Type B pancreatic cell (in vitro differentiated cells): ENCODE measurements at places on chromosomes 3 and 15.
A peak's percentile ranks its signal among the peaks of the same experiment; 100 is the strongest.

- no peaks in the 10 kb centered on the region for H3K36me3 ChIP-seq
- no peak overlapping the region for H3K4me3 ChIP-seq
- H3K4me1 ChIP-seq = peaks cover 5% of the 10 kb centered on the region
- DNase-seq = no peak
- H3K27ac ChIP-seq = no peak overlapping the region
- no peaks in the 10 kb centered on the region for H3K27me3 ChIP-seq
Observed at GRCh38 chr3:45566196-45566595, 28.4 kb upstream of the LIMD1 start.

DNA sequence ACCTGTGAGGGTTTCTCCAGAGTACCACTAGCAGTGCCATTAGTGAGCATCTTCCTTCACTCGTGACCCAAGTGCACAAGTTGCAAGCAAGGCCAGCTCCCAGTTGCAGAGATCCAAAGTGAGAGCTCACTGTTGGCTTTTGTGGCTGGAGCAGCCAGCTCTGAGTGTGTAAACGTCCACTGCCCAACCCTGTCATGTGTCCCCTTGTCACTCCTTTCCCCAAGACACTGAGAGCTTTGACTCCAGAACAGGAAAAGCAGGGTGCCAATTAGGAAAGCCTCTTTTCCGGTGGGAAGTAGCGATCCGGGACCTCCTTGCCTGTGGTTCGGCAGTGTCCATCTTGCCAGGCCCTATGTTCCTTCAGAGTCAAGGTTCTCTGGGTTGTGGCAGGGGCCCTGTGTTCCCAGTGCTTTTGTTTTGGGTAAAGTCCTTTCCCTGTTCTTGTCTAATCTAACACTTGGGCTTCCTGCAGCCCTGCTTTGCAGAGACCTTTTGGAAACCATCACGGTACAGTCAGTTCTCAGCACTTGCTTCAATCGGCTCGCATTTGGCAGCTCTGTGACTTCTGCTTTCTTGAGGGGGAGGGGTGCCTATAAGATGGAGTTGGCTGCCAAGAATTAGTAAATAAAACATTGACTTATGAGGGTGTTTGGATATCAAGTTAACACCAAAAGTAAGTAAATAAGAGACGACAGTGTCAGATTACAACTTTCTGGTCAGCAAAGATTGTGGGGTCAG is 90.5 kb downstream of the DNASE1L3 start:
- H3K27me3 ChIP-seq = no peaks in the 10 kb centered on the region
- H3K4me1 ChIP-seq = peaks cover 13% of the 10 kb centered on the region
- no peak for DNase-seq
- no peak overlapping the region for H3K27ac ChIP-seq
- H3K36me3 ChIP-seq = peaks cover 31% of the 10 kb centered on the region
- no peak overlapping the region for H3K4me3 ChIP-seq

DNA sequence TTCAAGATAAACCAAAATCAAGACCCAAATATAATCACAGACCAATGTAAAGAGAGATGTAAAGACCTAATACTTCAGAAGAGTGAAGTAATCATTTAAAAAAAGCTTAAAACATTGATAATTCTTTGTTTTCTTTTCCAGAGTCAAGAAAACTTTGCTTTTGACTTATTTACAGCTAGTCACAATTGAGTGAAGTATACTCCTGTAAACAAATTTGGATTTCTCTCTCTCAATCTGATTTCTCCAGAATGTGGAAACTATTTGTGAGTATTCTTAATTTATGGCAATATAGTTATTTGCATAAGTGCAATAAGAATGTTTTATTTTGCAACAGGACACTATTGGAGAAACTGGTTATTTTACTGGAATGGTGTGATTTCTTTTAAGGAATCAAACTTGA is 43.7 kb upstream of the ZBTB20 start:
- no peaks in the 10 kb centered on the region for H3K27me3 ChIP-seq
- H3K4me3 ChIP-seq = no peak overlapping the region
- DNase-seq = no peak
- H3K36me3 ChIP-seq = no peaks in the 10 kb centered on the region

DNA sequence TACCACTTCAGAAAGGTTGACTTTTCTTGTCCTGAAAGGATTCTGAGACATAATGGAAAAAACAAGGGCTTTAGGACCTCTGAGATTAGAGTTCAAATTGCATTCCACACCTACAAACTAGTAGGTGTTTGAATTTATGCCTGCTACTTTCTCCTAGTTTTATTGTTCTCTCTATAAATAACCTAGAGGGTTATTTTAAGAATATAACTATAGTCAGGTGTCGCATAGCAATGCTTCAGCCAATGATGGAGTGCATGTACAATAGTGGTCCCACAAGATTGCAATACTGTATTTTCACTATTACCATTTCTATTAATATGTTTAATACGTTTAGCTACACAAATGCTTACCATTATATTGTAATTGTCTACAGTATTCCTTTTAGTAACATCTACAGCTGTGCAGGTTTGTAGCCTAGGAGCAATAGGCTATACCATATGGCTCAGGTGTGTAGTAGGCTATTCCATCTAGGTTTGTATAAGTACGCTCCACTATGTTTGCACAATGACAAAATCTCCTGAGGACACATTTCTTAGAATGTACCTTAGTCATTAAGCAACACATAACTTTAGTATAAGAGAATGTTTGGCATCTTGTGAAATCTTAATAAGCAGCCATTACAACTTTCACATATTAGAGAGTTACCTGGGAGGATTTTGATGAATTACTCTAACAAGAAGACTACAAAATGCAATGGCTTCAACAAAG is 1352.5 kb downstream of the ZPLD1 start:
- no peak overlapping the region for H3K27ac ChIP-seq
- H3K4me1 ChIP-seq = no peaks in the 10 kb centered on the region
- no peaks in the 10 kb centered on the region for H3K36me3 ChIP-seq
- no peak for DNase-seq

DNA sequence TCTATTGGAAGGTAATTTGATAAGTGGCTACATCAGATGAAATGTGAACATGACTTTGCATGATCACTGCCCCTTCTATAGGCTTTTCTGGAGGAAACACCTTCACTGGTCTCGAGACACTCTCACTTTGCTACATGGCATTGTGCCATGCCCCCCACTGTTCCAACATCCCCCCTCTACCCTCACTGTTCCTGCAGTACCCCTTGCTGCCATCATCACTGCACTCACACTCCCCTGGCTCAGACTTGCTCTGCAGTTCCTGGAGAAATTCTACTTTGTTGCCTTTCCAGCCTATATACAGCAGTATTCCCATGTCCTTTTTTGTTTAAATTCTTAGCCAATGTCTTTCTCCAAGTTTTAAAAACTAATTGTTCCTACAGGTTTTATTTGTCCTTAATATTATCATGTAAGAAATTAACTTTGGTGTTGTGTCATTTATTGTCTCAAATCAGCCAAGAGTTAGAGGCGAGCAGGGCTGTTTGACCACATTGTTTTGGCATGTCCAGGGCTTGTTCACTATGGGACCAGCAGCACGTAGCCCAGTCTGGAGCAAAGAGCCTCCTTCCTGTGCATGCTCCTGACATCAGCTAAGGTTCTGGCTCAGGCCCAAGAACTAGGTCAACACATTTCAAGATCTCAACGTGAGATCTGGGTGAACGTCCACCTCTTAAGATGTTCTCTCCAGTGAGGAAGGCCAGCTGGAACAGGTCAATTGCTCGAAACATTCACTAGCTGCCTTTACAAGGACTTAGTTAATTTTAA is 246.4 kb downstream of the SLC9A9 start:
- no peaks in the 10 kb centered on the region for H3K36me3 ChIP-seq
- DNase-seq = no peak
- H3K4me3 ChIP-seq = no peak overlapping the region
- no peaks in the 10 kb centered on the region for H3K27me3 ChIP-seq
- H3K27ac ChIP-seq = no peak overlapping the region

DNA sequence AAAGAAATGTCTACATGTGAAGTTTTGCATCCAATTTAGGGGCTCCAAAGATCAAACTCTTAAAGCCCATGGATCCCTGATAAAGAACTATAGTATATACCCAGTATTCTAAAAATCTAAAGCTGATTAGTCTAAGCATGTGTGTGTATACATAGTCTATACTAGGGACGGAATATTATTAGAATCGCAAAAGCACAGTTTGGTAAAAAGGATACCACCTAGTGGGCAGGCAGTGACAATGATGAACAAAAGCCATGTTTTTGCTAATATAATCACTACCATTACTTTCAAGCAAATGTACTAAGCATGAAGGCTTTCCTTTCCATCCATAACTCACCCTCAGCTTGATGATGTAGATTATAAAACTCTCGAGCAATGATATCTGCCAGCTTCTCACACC is 16.5 kb downstream of the POLQ start:
- no peak for DNase-seq
- H3K36me3 ChIP-seq = peaks cover 7% of the 10 kb centered on the region
- no peaks in the 10 kb centered on the region for H3K27me3 ChIP-seq
- no peak overlapping the region for H3K4me3 ChIP-seq

- no peaks in the 10 kb centered on the region for H3K36me3 ChIP-seq
- peaks cover 11% of the 10 kb centered on the region for H3K27me3 ChIP-seq
- H3K4me3 ChIP-seq = no peak overlapping the region
- no peaks in the 10 kb centered on the region for H3K4me1 ChIP-seq
- no peak for DNase-seq
Observed at GRCh38 chr3:55297245-55297644, 189.9 kb downstream of the WNT5A start.

GRCh38 chr3:140315955-140316354 is 361.9 kb upstream of the TRIM42 start:
- H3K36me3 ChIP-seq = no peaks in the 10 kb centered on the region
- H3K4me1 ChIP-seq = no peaks in the 10 kb centered on the region
- no peak for DNase-seq
- H3K4me3 ChIP-seq = no peak overlapping the region

DNA sequence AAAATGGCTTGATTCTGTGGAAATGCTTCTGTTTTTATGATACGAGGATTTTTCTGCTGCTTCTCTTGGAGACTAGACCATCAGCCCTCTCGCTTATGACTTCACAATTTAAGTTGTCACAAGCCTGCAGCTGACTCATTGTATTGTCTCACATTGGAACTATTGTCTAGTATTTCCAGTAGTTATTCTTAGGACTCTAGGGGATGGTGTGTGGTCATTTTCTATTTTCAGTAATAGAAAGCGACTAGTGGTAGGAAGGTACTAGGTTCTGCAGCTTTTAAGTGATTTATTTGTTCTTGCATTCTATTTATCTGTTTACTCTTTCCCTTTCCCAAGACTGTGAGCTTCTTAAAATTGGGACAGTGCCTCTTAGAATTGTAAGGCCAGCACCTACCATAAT is 66.3 kb upstream of the CRTC3 start:
- H3K4me1 ChIP-seq = peaks cover 15% of the 10 kb centered on the region
- H3K4me3 ChIP-seq = no peak overlapping the region
- H3K27me3 ChIP-seq = no peaks in the 10 kb centered on the region
- peaks cover 42% of the 10 kb centered on the region for H3K36me3 ChIP-seq

DNA sequence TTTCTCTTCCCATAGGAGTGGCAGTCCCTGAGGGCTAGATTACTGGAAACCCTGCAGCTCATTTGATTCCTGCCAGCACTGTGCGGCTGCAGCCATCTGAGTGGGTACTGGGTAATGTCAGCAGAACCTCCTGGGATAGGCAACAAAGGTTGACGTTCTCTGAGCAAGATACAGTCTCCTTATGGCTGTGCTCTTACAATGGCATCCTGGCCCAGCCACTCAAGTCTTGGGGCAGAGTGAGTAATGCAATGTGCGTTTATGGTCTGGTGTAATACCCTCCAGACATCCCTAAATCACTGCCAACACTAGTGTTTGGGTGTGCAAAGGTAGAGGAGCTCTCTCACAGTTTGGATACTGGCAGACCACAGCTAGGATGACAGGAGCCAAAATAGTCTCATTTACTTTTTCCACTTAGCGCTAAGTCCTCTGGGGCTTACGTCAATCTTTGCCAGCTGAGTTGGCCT is 775.8 kb downstream of the ZNF385D start:
- H3K27me3 ChIP-seq = peaks cover 6% of the 10 kb centered on the region
- H3K4me1 ChIP-seq = peaks cover 9% of the 10 kb centered on the region
- no peaks in the 10 kb centered on the region for H3K36me3 ChIP-seq
- H3K4me3 ChIP-seq = no peak overlapping the region

- no peak for DNase-seq
- no peaks in the 10 kb centered on the region for H3K36me3 ChIP-seq
- H3K4me1 ChIP-seq = peaks cover 4% of the 10 kb centered on the region
- H3K27me3 ChIP-seq = no peaks in the 10 kb centered on the region
- no peak overlapping the region for H3K4me3 ChIP-seq
Observed at GRCh38 chr3:81864272-81864671, 102.8 kb upstream of the GBE1 start.

DNA sequence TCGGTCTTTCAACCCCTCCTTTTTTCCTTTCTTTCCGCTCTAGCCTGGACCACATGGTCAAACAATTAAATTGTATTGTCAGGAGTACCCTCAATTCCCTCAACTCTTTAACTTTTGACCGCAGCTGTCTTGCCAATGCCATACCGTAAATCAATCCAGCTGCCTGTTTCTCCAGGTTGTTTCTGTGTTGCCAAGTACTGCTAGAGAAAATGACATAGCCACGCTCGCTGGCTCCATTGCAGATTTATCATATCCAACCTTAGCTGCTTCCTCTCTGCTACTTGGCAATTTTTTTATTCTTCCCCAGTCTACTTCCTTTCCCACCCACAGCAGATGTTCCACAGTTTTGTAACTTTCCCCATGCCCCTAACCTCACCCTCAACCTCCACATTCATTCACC is 60.0 kb downstream of the ZNF385D start:
- no peaks in the 10 kb centered on the region for H3K27me3 ChIP-seq
- H3K4me1 ChIP-seq = no peaks in the 10 kb centered on the region
- no peak for DNase-seq
- H3K4me3 ChIP-seq = no peak overlapping the region

DNA sequence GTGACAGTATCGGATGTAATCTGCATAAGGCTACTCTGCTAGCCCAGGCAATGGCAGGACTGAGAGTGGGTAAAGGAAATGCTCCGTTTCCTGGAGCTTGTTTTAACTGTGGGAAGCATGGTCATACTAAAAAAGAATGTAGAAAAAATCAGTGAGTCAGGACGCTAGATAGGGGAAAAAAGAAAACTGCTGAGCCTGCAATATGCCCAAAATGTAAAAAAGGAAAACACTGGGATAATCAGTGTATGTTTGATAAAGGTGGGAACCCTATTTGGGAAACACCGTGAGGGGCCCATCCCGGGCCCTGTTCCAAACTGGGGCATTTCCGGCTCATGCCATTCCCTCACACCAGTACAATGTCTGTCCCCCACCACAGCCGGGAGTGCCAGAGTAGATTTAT is 775.8 kb downstream of the ZPLD1 start:
- no peak overlapping the region for H3K4me3 ChIP-seq
- no peaks in the 10 kb centered on the region for H3K36me3 ChIP-seq
- DNase-seq = no peak
- no peaks in the 10 kb centered on the region for H3K27me3 ChIP-seq
- no peak overlapping the region for H3K27ac ChIP-seq

DNA sequence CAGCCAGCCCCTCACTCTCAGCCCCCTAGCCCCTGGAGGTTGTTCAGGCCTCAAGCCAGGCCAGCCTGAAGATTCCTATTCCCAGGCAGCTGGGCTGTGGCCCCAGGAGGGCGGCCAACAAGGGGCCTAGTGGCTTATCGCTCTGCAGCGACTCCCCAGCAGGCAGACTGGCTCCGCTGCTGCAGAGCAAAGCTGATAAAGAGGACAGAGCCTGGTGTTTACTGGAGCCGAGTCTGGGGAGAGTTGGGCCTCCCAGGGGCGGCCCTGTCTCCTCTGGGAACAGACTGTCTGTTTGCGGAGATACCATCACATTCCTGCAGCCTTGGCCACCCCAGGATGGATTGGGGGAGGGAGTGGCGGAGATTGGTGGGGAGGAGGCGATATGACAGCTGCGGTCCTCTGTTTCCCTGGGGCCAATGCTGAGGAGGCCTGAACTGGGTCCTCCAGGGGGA is 22.4 kb upstream of the SMAD6 start:
- DNase-seq = no peak
- peaks cover 5% of the 10 kb centered on the region for H3K36me3 ChIP-seq
- no peak overlapping the region for H3K4me3 ChIP-seq
- H3K27me3 ChIP-seq = no peaks in the 10 kb centered on the region
- H3K4me1 ChIP-seq = peaks cover 41% of the 10 kb centered on the region
- H3K27ac ChIP-seq = peak overlapping the region; percentile 66
